ENCODE measurements at places on chromosomes 4 and X. TPM values are rescaled to one million over a fixed set of nuclear protein-coding genes. Genes with fewer than 3 reads are reported as not detected.

The BEX3 gene
- total RNA-seq: 44.9 TPM

The CHM gene
- 16.7 TPM for total RNA-seq

The GABRG1 gene
- not detected for total RNA-seq

The PFKFB1 gene
- 0.32 TPM for total RNA-seq

DNA sequence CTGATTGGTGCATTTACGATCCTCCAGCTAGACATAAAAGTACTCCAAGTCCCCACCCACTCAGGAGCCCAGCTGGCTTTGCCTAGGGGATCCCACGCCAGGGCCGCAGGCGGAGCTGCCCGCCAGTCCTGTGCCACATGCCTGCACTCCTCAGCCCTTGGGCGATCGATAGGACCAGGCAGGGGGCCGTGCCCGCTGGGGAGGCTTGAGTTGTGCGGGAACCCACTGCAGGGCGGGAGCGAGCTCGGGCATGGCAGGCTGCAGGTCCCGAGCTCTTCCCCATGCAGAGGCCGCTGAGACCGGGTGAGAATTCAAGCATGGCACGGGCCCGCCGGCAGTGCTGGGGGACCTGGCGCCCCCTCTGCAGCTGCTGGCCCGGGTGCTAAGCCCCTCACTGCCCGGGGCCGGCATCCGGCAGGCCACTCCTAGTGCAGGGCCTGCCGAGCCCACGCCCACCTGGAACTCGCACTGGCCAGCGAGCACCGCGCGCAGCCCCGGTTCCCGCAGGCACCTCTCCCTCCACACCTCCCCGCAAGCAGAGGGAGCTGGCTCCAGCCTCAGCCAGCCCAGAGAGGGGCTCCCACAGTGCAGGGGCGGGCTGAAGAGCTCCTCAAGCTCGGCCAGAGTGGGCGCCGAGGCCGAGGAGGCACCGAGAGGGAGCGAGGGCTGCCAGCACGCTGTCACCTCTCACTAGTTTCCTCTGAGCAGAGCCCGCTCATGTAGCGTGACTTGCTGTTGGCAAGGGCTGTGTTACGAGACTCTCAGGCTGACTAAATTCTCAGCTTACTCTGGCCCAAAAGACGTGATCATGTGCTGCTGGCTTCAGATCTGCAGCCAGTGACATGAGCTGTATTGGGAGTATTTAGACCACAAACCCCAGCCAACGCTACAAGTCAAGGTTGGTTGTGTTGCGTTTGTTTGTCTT, 87.5 kb downstream of the TRAPPC11 start:
- H3K27me3 ChIP-seq: no peaks in the 10 kb centered on the region
- no peak overlapping the region for H3K4me3 ChIP-seq
- no peak overlapping the region for H3K27ac ChIP-seq
- DNase-seq: no peak
- peaks cover 5% of the 10 kb centered on the region for H3K4me1 ChIP-seq
- no peaks in the 10 kb centered on the region for H3K36me3 ChIP-seq

GRCh38 chrX:113297437-113297836, 456.8 kb upstream of the AMOT start:
- H3K27me3 ChIP-seq: no peaks in the 10 kb centered on the region
- H3K36me3 ChIP-seq: no peaks in the 10 kb centered on the region
- H3K4me1 ChIP-seq: no peaks in the 10 kb centered on the region
- H3K27ac ChIP-seq: no peak overlapping the region
- H3K4me3 ChIP-seq: no peak overlapping the region

GRCh38 chr4:7254736-7255487, 62.6 kb downstream of the SORCS2 start:
- no peaks in the 10 kb centered on the region for H3K36me3 ChIP-seq
- no peak overlapping the region for H3K27ac ChIP-seq
- H3K27me3 ChIP-seq: no peaks in the 10 kb centered on the region

GRCh38 chr4:59570860-59571476, 1629.2 kb upstream of the ADGRL3 start:
- no peak overlapping the region for H3K4me3 ChIP-seq
- no peak overlapping the region for H3K27ac ChIP-seq
- no peaks in the 10 kb centered on the region for H3K27me3 ChIP-seq
- DNase-seq: no peak
- no peaks in the 10 kb centered on the region for H3K4me1 ChIP-seq
- no peaks in the 10 kb centered on the region for H3K36me3 ChIP-seq

- H3K36me3 ChIP-seq: no peaks in the 10 kb centered on the region
- no peak overlapping the region for H3K4me3 ChIP-seq
- no peak overlapping the region for H3K27ac ChIP-seq
- DNase-seq: no peak
Observed at GRCh38 chr4:79362626-79363025, 36.8 kb upstream of the NAA11 start.

- H3K27me3 ChIP-seq: no peaks in the 10 kb centered on the region
- DNase-seq: no peak
- no peak overlapping the region for H3K4me3 ChIP-seq
- no peaks in the 10 kb centered on the region for H3K4me1 ChIP-seq
- no peaks in the 10 kb centered on the region for H3K36me3 ChIP-seq
Observed at GRCh38 chrX:63285375-63285774, 65.8 kb downstream of the SPIN4 start.

GRCh38 chr4:26311633-26312032, 9.2 kb upstream of the RBPJ start:
- no peak overlapping the region for H3K27ac ChIP-seq
- no peaks in the 10 kb centered on the region for H3K36me3 ChIP-seq
- no peaks in the 10 kb centered on the region for H3K4me1 ChIP-seq
- no peak overlapping the region for H3K4me3 ChIP-seq
- DNase-seq: no peak

DNA sequence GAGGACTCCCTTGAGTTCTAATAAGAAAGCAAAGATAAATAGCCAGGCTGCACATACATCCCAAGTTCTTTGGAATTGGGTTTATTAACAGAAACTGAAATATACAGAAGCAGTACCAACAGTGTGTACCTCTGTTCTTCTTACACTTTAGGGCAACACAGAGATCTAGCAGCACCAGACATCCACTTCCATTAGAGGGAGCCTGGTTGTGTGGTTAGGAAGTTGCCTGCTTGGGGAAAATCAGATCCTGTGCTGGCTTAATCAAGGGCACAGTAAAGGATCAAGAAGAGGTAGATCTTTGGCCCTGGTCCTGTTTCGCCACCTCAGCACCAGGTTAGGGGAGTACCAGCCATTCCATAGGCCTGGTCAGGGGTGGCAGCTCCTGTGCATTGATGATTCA, 231.1 kb upstream of the ARHGAP24 start:
- no peak for DNase-seq
- H3K4me1 ChIP-seq: no peaks in the 10 kb centered on the region
- no peaks in the 10 kb centered on the region for H3K36me3 ChIP-seq
- H3K4me3 ChIP-seq: no peak overlapping the region
- no peaks in the 10 kb centered on the region for H3K27me3 ChIP-seq
- H3K27ac ChIP-seq: no peak overlapping the region

DNA sequence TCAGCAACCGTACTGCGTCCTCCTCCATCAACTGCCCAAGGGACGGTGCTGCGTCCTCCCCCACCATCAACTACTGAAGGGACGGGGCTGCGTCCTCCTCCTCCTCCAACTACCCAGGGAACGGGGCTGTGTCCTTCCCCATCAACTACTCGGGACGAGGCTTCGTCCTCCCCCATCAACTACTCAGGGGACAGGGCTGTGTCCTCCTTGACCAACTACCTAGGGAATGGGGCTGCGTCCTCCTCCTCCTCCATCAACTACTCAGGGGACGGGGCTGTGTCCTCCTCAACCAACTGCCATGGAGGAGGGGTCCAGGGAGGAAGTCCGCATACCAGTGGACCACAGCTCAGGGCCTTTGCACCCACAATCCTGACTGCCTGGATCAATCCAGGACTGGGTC, 24.4 kb downstream of the PPP2R3B start:
- DNase-seq: no peak
- no peaks in the 10 kb centered on the region for H3K4me1 ChIP-seq
- H3K27me3 ChIP-seq: no peaks in the 10 kb centered on the region
- H3K4me3 ChIP-seq: no peak overlapping the region
- no peak overlapping the region for H3K27ac ChIP-seq
- no peaks in the 10 kb centered on the region for H3K36me3 ChIP-seq

DNA sequence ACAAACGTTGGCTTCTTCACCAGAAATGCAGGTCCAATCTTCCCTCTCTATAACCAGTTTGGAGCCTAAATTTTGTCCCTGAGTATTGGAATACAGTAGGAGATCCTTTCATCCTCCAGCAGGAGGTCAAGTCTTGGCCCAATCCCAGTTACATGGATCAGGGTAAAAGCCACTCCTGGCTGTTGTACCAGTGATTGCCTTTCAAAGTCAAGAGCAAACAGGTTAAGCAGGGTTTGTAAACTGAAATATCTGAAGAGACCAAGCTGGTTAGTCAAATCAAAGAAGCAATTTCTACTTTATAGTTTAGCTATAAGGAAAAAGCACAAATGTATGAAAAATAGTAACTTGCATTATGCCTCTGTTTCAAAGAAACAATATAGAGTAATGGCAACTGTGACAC, 329.4 kb downstream of the NAF1 start:
- H3K27me3 ChIP-seq: no peaks in the 10 kb centered on the region
- no peaks in the 10 kb centered on the region for H3K4me1 ChIP-seq
- no peak overlapping the region for H3K4me3 ChIP-seq
- DNase-seq: peak; percentile 29
- no peaks in the 10 kb centered on the region for H3K36me3 ChIP-seq
- no peak overlapping the region for H3K27ac ChIP-seq

DNA sequence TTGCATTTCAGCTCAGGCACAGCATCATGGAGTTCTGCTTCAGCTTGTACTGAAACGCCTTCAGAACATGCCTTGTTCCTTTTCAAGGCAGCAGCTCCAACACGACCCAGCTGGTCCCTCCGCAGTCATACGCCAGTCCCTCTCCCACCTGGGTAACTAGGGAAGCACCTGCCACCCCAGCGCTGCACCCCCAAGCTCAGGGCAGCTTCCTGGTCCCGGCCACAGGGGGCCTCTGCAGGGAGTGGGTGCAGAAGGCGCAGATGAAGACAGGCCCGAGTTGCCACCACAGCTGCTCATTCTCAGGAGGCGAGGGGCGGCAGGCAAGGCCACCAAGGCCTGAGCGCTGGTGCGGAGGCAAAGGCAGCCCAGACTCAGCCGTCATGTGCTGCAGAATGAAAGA, 21.8 kb downstream of the WDR1 start:
- H3K27me3 ChIP-seq: no peaks in the 10 kb centered on the region
- peaks cover 20% of the 10 kb centered on the region for H3K4me1 ChIP-seq
- DNase-seq: no peak

- H3K4me1 ChIP-seq: no peaks in the 10 kb centered on the region
- no peaks in the 10 kb centered on the region for H3K27me3 ChIP-seq
- DNase-seq: no peak
- no peak overlapping the region for H3K27ac ChIP-seq
Observed at GRCh38 chrX:153910446-153910845, 6.0 kb downstream of the AVPR2 start.

GRCh38 chrX:117038918-117039440, 576.2 kb upstream of the CT83 start:
- no peak overlapping the region for H3K27ac ChIP-seq
- no peaks in the 10 kb centered on the region for H3K4me1 ChIP-seq
- no peak overlapping the region for H3K4me3 ChIP-seq
- DNase-seq: no peak

- no peak for DNase-seq
- H3K4me3 ChIP-seq: no peak overlapping the region
- no peak overlapping the region for H3K27ac ChIP-seq
- no peaks in the 10 kb centered on the region for H3K27me3 ChIP-seq
Observed at GRCh38 chr4:2172161-2172560, 69.8 kb downstream of the HAUS3 start.

- no peak for DNase-seq
- no peak overlapping the region for H3K27ac ChIP-seq
- no peak overlapping the region for H3K4me3 ChIP-seq
- H3K36me3 ChIP-seq: no peaks in the 10 kb centered on the region
- H3K27me3 ChIP-seq: no peaks in the 10 kb centered on the region
Observed at GRCh38 chrX:17412692-17413091, 37.7 kb downstream of the NHS start.

DNA sequence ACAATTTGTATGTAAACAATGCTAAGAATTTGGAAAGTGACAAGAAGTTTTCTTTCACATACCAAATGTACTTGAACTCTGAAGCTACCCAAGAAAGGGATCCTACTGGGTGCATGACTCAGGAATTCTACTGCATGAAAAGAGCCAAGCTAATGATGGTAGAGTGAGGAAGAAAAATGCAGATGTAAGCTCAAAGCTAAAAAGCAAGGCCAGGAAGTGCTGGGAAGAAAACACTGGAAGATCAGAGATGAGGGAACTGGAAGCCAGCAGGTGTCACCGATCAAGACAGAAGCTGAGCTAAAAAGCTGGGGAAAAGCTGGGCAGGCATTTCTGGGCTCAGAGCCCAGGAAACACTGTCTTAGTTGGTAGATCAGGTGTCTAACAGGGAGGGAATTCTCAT, 449.1 kb downstream of the NKX6-1 start:
- H3K27me3 ChIP-seq: no peaks in the 10 kb centered on the region
- H3K4me3 ChIP-seq: no peak overlapping the region
- no peaks in the 10 kb centered on the region for H3K36me3 ChIP-seq
- no peak overlapping the region for H3K27ac ChIP-seq
- H3K4me1 ChIP-seq: no peaks in the 10 kb centered on the region
- no peak for DNase-seq

DNA sequence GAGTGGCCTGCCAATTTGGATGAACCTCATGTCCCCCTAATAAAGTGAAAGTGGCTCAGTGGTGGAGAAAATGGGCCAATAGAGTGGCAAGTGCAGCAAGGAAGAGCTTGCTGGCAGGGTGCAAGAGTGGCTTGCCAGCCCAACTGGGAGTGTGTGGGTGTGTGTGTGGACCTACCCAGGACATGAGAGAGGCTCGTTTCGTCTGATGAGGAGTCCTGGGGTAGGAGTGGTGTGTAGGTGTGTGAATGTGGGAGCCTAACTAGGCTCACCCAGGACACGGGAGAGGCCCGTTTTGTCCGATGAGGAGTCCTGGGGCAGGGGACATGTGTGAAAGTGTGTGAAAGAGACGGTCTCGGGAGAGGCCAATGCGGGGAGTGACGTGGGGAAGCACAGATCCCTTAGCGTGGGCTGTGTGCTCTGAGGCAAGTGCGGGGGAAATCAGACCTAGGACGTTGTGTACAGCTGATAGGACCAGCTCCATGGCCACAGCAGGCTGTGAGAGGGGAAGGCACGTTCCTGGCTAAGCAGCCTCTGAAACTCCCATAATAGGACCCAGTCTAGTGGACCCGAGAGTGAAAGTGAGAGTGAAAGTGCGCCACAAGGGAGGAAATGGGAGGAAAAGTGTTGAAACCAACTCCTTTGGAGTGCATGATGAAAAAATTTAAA, 5.3 kb downstream of the GAGE10 start:
- H3K4me3 ChIP-seq: peak overlapping the region; percentile 16
- no peaks in the 10 kb centered on the region for H3K4me1 ChIP-seq
- no peak for DNase-seq
- H3K27ac ChIP-seq: no peak overlapping the region
- H3K36me3 ChIP-seq: no peaks in the 10 kb centered on the region
- H3K27me3 ChIP-seq: no peaks in the 10 kb centered on the region

DNA sequence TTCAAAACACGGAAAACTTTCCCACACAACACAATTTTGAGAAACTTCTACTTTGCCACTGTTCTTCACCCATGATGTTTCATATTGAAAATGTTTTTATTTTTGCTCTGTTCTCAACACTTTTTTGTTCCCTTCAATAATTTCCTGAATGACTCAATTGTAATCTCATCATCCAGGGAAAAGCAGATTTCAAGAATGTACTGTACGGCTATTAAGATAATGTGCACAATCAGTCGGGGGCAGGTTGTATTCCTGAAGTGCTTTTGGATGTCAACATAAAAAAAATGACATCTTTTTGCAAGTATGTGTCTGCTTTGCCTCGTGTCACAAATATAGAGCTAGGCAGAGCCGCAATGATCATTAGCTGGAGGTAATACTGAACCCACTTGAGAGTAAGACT, 9.7 kb downstream of the SMPX start:
- no peaks in the 10 kb centered on the region for H3K36me3 ChIP-seq
- no peak overlapping the region for H3K4me3 ChIP-seq
- no peak overlapping the region for H3K27ac ChIP-seq
- no peak for DNase-seq
- no peaks in the 10 kb centered on the region for H3K4me1 ChIP-seq

All from colonic mucosa (tissue), 4 donors.